ENCODE measurements at places on chromosomes 1 and 21. TPM values are rescaled to one million over a fixed set of nuclear protein-coding genes. Genes with fewer than 3 reads are reported as not detected.

Gene IRF2BP2
- total RNA-seq = 365 TPM

Gene NEXN
- total RNA-seq = under 0.01 TPM

Gene S100A13
- total RNA-seq = 2.7 TPM

Gene C1orf87
- total RNA-seq = not detected

DNA sequence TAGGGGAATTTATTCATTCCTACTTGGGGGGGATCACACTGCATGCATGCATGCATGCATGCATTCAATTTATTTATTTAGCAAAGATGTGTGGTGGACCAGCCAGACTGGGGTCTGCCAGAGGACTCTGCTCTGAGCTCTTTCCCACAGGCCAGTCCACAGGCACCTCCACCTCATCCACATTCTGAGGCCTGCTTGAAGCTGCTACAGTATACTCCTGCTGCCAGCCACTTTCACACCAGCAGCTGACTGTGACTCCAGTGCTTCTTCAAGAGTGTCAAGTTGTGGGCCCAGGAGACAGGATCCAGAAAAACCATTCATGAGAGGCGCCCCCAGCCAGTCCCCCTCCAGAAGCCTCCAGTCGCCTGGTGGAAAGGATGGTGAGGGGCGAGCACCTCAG lies 30.9 kb downstream of the SSBP3 start:
- no peak for DNase-seq

GRCh38 chr1:160979286-160979685 lies 24.7 kb upstream of the ITLN2 start:
- DNase-seq = no peak

GRCh38 chr1:110472546-110472945 lies 21.6 kb downstream of the PROK1 start:
- DNase-seq = no peak

GRCh38 chr1:195745189-195746010 lies 862.8 kb downstream of the KCNT2 start:
- DNase-seq = no peak

- DNase-seq = no peak
These were observed 5.9 kb downstream of the CDC14A start for GRCh38 chr1:100358210-100358609.
